Stomach (tissue), 19 donors: ENCODE measurements at places on chromosomes 1 and 21. TPM values are rescaled to one million over a fixed set of nuclear protein-coding genes. Genes with fewer than 3 reads are reported as not detected.

DNA sequence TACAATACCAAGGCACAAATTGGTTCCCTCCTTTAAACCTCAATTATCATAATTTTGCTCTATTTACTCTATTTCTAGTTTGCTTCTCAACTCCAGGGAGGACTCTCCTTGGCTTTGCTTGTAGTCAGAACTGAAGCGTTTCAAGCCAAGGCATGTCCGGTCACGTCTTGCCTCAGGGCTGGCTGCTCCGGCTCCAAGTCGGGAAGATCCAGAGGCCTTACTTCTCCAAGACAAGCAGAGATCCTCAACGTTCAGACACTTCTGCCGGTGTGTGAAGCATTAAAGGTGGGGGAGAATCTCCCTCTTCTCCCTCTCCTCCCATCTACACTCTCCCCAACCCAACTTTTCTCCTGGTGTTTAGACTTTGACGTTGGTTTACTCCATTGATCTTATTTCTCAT, 7.2 kb upstream of the HHAT start:
- DNase-seq, result no peak
- no peaks in the 10 kb centered on the region for H3K4me1 ChIP-seq
- no peaks in the 10 kb centered on the region for H3K36me3 ChIP-seq
- H3K4me3 ChIP-seq, result no peak overlapping the region
- H3K27me3 ChIP-seq, result no peaks in the 10 kb centered on the region

GRCh38 chr1:56297208-56297607, 282.2 kb downstream of the PLPP3 start:
- no peaks in the 10 kb centered on the region for H3K4me1 ChIP-seq
- no peak for DNase-seq
- no peak overlapping the region for H3K27ac ChIP-seq
- no peak overlapping the region for H3K4me3 ChIP-seq
- no peaks in the 10 kb centered on the region for H3K27me3 ChIP-seq

Gene TTC4
- 2.3 TPM for total RNA-seq

GRCh38 chr1:12465126-12465525, 152.9 kb downstream of the DHRS3 start:
- DNase-seq, result no peak
- no peak overlapping the region for H3K4me3 ChIP-seq
- H3K27me3 ChIP-seq, result no peaks in the 10 kb centered on the region

Gene POFUT2
- total RNA-seq, result 25.7 TPM

DNA sequence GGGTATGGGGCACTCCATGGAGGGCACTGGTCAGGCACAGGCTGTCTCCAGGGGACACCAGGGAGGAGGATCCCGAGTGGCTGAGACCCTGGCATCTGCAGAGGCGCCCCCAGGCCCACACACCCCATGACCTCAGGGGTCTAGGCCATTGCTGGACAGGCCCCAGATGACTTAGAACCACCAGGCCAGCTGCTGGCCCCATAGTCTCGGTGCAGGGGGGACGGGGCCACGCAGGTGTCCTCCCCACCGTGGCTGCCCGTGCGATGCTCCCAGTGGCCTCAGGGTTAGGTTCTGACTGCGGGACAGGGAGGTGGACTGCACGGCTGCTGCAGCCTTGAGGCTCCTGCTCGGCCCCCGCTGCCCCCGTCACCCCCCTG, 44.0 kb downstream of the MORN1 start:
- DNase-seq, result no peak
- no peak overlapping the region for H3K4me3 ChIP-seq
- H3K27ac ChIP-seq, result no peak overlapping the region
- H3K27me3 ChIP-seq, result no peaks in the 10 kb centered on the region

- no peak overlapping the region for H3K27ac ChIP-seq
- H3K36me3 ChIP-seq, result no peaks in the 10 kb centered on the region
- DNase-seq, result no peak
- no peak overlapping the region for H3K4me3 ChIP-seq
- H3K27me3 ChIP-seq, result no peaks in the 10 kb centered on the region
- no peaks in the 10 kb centered on the region for H3K4me1 ChIP-seq
Measured at GRCh38 chr1:219568733-219569132, 44.2 kb downstream of the ZC3H11B start.

Gene LCE1A
- not detected for total RNA-seq
